Activated CD4-positive, alpha-beta T cell treated with anti-CD3 and anti-CD28 coated beads, Interleukin-2, amount 50 U/mL, for 48 hours (primary cell): ENCODE measurements at places on chromosomes 2 and 18.
A peak's percentile ranks its signal among the peaks of the same experiment; 100 is the strongest.

- DNase-seq: peak; percentile 46
These were observed 47.6 kb upstream of the IL1R1 start for GRCh38 chr2:102094917-102095316.

DNA sequence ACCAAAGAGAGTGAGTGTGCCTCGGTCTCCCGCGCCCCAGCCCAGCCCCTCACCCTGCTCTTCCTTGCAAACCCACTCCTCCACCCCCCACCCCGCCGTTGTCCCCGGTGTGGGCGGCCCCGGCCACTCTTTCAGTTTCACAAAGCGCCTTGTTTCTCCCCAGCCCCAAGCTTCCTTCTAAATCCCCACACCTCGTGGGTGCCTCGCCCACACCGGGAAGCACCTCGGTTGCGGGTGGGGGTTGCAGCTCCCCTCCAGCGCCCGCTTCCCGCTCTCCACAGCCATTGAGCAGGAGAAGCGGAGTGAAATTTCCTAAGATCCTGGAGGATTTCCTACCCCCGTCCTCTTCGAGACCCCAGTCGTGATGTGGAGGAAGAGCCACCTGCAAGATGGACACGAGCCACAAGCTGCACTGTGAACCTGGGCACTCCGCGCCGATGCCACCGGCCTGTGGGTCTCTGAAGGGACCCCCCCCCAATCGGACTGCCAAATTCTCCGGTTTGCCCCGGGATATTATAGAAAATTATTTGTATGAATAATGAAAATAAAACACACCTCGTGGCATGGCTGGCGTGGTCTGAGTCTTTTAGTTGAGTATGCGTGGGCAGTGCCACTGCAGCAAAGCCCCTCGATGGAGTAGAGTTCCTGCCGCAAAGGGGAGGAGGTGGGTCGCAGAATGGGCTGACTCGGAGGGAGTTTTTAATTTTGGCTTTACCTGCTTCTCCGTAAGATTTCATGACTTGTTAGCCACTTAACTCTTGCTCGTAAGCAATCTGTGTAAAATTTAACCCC, 848 bp downstream of the TMSB10 start:
- peak; percentile 71 for DNase-seq

DNA sequence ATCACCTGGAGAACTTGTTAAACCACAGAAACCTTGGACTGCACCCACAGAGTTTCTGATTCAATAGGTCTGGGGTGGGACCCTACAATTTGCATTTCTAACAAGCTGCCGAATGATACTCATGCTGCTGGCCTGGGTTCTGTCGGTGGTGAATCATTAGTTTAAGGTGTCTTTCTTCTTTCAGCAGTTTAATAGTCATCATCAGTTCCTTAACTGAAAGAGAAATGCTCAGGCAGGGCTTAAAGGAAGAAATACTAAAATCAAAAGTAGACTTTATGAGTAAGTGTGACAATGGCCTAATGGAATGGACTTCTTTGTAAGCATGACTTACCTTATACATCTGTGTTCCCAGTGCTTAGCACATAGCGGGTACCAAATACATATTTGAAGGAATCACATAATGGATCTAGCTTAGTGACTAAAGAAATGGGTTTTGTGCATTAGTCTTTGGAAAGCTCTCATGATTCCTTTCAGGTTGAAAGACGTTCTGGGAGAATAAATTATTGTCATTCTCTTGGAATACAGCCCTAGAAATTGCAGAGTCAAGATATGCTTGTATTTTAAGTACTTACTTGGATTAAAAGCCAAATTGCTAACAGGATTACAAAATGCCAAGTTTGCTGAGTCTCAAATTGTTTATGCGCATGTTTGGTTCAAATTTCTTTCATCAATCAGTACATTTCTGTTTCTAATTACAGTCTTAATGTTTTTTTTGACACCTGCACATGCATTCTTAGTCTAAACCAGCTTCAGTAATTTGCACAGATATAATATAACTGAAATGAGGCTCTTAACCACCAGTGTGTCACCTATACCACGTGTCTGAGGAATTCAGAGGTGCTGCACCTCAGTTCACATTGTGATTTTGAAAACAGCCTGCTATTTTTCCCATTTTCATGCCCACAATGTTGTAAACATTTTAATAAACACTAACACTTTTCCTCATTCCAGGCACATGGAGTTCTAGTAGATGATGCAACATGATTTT, 220.3 kb upstream of the NRP2 start:
- peak; percentile 5 for DNase-seq

DNA sequence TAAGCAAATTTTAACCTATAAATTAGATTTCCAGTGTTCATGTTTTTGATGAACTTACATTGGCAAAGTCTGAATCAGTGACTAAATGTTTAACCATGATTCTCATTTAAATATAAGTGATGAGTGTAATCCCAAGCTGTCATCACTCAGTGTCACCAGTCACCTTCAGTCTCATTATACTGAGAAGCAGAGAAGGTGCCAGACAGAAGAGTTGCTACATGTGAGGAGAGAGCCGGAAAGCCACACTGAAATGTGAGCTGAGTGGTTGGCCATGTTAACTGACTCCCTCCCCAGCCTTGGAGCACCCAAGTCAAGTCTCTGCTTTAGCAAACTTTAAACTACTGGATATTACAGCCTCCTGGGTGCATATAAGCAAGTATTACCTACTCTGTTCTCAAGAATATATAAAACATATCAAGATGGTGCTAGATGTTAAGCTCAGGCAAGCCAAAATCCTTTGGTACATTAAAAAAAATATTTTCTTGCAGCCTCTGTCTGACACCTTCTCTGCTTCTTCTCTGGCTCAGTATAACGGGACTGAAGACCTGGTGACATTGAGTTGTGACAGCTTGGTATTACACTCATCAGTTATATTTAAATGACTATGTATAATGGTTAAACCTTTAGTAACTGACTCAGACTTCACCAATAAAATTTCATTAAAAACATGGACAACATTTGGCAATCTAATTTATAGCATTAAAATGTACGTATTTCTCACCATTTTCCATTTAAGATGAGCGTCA, 75.8 kb upstream of the MAP3K20 start:
- no peak for DNase-seq

DNA sequence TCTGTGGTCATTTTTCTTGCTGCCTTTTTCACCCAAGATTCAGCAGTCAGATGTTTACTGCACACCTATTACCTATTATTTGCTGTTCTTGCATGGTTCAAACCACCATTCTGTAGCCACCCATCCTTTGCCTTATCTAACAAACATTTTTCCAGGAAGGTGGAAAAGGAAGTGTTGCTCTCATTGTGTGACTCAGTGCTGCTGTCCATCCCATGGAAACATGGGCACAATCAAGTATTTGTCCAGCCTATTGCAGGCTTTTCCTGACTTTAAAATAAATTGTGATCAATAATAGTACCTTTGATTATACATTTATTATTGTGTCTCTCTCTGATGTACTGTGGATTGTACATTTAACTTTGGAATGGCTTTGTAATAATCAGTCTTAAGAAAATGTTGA, 53.2 kb downstream of the USP14 start:
- DNase-seq: no peak

GRCh38 chr2:67566285-67566684, 169.2 kb downstream of the ETAA1 start:
- no peak for DNase-seq

- no peak for DNase-seq
These were observed 227.7 kb downstream of the VAPA start for GRCh38 chr18:10141559-10141958.

DNA sequence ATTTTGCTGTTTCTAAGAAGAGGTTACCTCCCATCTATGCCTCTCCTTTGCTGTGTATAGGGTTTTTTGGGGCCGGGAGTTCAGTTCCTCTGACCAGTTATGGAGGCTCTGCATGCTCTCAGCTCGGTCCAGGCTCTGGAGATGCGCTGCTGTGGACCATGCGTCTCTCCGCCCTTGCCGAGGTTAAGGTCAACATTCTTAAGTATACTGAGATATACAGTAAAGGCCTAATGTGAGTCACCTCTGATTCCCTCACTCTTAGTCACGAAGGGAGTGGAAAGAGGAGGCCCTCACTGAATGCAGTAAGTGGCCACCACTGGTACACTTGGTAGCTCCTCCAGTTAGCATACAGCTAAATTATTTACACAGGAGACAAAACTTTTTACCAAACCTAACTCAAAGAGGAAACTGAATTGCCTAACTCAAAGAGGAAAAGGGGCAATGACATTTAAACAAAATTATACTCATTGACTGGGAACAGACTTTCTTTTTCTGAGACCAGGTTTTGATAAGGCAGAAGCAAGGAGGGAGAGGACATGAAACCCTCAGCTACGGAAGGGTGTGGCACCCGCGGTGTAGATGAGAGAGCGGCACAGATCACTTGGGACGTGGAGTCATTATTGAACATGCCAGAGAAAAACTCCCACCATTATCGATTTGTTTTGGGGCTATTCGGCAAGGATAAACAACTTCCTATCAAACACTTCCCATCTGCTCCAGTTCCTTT, 98.7 kb downstream of the COPS8 start:
- DNase-seq: no peak

DNA sequence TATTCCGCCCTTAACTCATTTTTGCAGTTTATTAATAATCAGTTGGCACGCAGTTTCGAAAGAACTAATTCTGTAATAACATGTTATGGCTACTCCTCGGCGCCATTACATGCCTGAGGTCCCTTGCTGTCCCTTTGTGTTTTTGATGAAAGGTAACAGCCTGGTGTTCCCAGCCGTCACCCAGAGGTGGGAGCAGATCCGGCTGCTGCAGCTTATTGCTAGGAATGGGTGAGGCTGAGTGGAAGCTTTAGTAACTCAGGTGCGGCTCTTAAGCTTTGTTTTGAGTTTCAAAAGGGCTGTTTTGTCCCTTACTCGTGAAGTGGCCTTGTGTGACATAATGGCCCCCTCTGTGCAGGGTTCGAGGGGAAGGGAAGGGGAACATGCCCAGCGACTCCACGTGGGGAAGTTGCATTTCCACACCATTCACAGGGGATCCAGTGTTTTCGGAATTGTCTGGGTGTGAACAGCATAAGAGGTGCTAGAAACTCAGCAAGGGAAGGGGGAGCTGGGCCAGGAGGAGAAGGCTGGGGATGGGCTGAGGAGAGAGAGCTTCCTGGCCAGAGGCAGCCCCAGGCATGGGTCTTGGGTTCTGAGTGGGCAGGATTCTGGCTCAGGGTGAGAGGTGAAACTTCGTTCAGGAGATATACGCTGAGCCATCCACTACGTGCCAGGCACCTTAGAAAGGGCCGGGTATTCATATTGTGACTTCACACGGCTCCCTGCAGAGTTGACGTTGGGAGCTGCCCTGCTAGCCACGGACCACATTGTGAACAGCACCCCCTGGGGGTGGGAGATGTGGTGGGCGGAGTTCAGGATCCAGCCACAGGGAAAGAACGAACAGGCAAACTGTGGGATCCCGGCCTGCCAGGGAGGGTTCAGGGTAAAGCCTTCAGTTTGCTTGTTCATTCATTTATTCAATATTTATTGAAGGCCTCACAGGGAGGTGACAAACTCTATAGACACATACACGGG, 84.4 kb downstream of the TGOLN2 start:
- peak; percentile 46 for DNase-seq

DNA sequence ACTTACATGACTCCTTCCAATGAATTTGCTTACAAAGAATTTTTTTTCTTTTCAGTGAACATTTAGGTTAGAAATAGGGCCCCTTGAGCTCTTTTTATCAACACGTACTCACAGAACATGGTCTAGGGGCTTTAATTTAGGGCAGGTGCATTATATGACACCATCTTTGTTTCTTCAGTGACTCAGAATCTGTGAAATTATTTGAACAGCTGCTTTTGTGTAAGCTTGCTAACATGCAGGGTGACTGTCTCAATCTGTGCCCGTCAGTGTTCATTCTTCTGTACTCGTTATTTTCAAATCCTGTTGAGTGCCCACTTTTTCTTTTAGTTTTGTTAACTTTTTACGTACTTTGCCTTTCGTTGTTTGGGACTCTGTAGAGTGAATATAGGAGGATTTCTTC, 52.8 kb upstream of the CABYR start:
- DNase-seq: no peak

- DNase-seq: no peak
These were observed 4.7 kb downstream of the SP5 start for GRCh38 chr2:170719810-170720209.

DNA sequence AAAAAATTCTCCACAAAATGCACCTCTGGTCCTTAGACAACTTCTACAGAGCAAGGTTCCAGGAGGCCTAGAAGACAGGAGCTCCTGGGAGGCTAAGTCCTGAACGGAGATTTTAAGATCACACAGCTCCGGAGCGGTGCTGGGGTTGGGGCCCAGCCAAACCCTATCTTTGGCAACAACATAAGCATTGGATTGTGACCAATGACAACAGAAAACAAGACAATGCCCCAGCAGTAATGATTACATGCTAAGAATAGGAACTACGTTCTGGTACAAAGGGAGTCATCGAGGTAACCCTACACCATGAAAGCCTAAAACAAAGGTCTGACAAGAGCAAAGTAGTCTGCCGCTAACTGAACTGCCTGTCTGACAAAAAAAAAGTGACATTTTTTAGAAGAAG, 171.2 kb downstream of the CMPK2 start:
- no peak for DNase-seq

DNA sequence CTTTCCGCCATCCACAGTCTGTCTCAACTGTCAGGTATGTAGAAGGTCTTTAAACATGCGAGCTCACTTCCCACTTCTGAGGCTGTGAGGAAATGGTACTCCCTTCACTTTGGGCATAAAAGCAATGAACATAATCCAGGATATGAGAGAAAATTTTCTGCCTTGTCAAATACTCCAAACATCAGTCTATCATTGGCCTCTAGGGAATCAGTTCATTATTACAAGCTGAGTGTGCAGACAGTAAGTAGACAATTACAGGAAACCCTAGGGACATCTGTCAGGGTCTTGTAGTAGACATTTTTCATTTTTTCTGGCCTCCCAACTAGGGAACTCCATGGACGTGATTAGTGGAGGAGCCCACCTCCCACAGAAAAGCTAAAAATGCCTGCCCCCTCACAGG, 13.6 kb upstream of the APCDD1 start:
- DNase-seq: no peak

DNA sequence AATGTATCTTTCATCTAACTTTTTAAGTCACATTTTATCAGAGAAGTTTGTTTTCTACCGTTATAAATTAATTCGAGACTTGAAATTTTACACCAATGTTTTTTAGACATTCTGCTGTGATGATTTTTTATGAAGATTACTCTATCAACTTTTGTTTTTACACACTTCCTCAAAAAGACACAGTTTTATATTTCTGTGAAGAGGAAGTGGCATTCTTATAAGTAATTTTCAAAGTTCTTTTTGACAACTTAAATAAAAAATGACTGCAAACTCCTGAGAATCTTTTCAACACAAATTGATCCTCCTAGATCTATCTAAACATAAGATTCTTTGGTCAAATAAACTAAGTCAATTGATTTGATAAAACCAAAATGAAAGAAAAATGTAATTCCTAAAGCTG, 13.7 kb downstream of the ANKRD44 start:
- no peak for DNase-seq
